ENCODE measurements at places on chromosomes 13 and 19.

DNA sequence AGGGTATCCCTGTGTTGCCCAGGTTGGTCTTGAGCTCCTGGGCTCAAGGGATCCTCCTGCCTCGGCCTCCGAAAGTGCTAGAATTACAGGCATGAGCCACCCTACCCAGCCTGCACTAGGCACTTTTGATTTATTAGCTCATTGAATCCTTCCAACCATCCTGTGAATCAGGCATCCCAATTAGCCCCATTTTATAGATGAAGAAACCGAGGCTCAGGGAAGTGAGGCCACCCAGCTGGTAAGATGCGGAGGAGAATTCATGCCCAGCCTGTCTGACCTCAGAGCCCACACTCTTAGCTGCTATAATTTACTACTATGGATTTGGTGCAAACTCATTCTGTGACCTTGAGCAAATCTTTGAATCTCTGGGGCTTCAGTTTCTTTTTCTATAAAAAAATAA, 17.8 kb upstream of the CACNG8 start:
- DNase-seq: no peak

GRCh38 chr13:25463496-25463895, 91.7 kb downstream of the ATP8A2 start:
- DNase-seq: no peak

GRCh38 chr19:17683078-17683477, 5.1 kb downstream of the UNC13A start:
- no peak for DNase-seq

GRCh38 chr13:91491980-91492379, 93.6 kb downstream of the GPC5 start:
- no peak for DNase-seq

DNA sequence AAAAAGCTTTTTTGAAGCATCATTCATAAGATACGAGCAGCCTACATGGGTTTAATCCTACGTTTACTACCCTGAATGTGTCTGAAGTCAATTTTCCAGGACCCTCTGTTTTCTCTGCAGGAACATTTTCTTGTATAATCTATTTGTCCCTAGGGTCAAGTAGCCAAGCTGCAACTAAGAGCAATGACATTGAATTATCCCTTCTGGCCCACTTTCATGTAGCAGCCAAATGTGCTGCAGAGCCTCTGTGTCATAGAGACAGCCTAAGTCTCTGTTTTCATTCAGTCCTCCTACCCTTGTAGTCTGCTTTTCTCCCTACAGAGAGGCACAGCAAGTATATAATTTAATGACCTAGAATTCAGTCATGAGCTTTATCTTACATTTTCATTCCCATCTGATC, 82.1 kb downstream of the ZAR1L start:
- DNase-seq: no peak

DNA sequence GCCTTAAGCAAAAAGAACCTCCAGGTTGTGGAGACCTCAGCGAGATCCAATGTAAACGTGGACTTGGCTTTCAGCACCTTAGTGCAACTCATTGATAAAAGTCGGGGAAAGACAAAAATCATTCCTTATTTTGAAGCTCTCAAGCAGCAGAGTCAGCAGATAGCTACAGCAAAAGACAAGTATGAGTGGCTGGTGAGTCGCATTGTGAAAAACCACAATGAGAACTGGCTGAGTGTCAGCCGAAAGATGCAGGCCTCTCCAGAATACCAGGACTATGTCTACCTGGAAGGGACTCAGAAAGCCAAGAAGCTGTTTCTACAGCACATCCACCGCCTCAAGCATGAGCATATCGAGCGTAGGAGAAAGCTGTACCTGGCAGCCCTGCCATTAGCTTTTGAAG, 58.5 kb downstream of the ARHGAP35 start:
- no peak for DNase-seq

DNA sequence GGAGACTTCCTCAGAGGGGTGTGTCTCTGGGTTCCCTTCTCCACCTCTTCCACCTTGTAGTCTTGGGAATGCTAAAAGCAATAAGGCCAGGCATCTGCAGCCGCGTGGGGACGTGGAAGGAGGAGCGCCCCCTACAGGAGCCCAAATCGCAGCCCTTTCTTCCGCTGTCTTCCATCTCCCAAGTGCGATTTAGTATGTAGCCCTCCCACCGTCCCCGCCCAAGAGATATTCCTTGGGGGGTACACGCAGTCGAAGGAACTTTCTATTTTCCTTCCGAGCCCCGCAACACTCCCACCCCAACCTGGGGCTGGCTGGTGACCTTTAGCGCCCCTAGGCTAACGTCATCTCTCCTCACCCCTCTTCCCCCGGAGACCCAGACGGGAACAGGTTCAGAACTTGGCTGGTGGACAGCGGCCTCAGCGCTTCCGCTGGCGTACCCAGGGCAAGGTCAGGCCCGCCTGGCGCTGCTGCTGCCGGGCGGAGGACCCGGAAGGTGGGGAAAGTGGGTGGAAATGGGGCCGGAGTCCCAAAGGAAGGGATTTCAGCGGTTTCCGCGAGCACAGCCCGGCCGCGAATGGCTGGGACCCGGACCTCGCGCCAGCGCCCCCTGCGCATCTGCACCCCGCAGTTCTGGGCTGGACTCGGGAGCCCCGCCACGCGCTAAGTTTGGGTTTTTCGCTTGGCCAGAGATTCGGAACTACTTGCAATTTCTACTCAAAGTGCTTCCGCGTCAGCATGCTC, 2.1 kb upstream of the PCDH8 start:
- no peak for DNase-seq

DNA sequence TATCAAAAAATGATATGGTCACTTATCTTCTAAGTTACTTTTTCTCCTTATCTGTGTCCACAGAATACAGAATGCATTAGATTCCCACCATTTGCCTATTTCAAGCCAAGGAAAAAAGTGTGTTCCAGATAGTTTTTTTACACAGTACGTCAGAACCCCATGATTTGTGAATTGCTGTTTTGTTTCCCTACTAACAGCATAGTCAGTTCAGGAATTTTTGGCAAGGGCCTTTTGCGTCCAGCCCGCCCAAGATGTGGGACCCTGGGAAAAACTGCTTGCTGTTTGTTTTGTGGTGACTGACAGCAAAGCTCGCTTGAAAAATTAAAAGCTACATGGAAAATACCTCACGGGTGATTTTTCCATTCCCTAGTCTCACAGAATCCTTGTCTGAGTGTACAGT, 20.4 kb upstream of the FAM216B start:
- no peak for DNase-seq

GRCh38 chr19:33443638-33444561, 70.4 kb downstream of the CEBPG start:
- no peak for DNase-seq

DNA sequence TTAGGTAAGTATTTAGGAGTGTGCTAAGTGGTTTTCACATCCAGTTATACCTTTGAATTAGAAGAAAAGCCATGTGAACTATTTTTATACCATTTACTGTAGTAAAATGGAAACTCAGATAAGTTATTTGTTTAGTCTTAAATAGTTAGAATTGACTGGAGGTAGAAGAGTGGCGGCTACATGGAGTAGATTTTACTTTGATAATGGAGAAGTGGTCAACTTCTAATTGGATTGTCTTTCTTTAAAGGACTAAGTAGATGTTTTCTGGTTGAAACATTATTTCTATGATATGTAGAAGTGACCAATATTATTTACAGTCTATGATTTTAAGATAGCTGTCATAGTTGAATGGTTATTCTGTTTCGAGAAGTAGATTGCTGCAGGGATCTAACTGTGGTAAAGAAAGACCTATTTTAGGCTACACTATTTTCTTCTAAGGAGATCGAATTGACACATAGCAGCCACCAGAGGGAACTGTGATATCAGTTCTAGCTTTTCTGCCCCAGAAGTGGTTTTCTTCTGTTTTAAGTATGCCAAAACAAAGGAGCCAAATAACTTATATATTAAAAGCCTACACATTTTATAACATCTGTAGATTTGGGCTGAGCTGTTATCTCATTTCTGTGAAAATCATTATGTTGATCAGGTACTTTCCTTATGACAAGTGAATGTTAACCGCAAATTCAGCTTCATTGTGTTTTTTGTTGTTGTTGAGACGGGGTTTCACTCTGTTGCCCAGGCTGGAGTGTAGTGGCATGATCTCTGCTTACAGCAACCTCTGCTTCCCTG, 26.1 kb downstream of the ZMYM2 start:
- DNase-seq: no peak

DNA sequence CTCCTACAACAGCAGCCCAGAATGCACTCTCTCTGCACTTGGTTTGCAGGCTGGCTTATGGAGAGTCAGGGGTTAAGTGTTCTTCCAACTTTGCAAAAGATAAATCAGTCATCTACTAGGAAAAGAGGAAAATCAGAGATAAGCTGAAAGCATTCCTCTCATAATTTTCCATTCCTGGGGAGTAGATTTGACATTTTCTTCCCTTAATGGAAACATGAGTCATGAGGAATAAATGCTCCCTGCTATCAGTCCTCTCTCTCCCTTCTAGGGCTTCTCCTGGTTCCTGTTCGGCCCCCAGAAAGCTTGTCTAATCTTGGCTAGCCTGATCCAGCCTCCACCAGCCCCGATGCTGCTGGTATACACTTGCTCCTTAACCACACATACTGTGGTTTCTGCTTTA, 28.4 kb upstream of the ENOX1 start:
- no peak for DNase-seq

GRCh38 chr13:56886398-56886797, 254.3 kb upstream of the PRR20A start:
- DNase-seq: no peak

DNA sequence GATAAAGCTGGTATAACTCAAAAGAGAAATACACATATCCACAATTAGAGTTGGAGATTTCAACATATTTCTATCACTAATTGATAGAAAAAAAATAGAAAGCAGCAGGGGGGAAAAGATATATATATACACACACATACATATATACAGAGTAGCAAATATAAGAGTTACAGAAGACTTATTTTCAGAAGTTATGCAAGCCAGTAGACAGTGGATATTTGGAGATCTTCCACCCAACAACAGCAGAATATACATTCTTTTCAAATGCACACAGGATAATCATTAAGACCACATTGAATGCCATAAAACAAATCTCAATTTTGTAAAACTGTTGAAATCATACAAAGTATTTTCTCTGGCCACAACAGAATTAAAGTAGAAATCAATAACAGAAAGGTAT, 192.8 kb downstream of the LACC1 start:
- no peak for DNase-seq

All from cerebellar nuclear complex (tissue), 1 donor.